ENCODE measurements at places on chromosomes 16 and 17. TPM values are rescaled to one million over a fixed set of nuclear protein-coding genes. Genes with fewer than 3 reads are reported as not detected.

TAC4 gene
- not detected for total RNA-seq

GUCY2D gene
- not detected for total RNA-seq

RBFOX1 gene
- total RNA-seq: not detected

CNGB1 gene
- total RNA-seq: 0.07 TPM

TEX19 gene
- 0.27 TPM for total RNA-seq

FBXO31 gene
- total RNA-seq: 15.4 TPM

CCDC40 gene
- 4.5 TPM for total RNA-seq

TMEM235 gene
- total RNA-seq: not detected

TBX21 gene
- 0.07 TPM for total RNA-seq

RSKR gene
- 3.6 TPM for total RNA-seq

KRTAP9-4 gene
- not detected for total RNA-seq

SEZ6L2 gene
- total RNA-seq: 16.5 TPM

ST6GALNAC2 gene
- 0.22 TPM for total RNA-seq

C16orf89 gene
- not detected for total RNA-seq

KRTAP9-8 gene
- not detected for total RNA-seq
